ENCODE measurements at places on chromosomes 16 and 17.

DNA sequence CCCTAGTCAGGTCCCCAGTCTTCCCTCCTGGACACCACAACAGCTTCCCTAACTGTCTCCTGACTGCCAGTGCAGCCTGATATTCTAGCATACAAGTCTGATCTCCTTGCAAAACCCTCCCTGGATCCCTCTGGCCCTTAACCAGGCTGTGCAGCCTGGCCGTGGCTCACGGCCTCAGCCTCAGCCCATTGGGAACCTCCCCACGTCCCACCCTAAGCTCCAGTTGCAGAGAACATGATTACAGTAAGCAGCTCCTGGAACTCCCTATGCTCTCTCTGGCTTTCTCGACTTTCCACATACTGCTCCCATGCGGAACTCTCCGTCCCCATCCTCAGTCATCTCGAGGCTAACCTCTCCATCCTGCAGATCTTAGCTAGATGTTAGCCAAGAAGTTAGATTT lies 13.0 kb downstream of the ALOX12B start:
- DNase-seq = no peak

- DNase-seq = no peak
Observed at GRCh38 chr16:23826528-23827045, 9.2 kb upstream of the PRKCB start.

DNA sequence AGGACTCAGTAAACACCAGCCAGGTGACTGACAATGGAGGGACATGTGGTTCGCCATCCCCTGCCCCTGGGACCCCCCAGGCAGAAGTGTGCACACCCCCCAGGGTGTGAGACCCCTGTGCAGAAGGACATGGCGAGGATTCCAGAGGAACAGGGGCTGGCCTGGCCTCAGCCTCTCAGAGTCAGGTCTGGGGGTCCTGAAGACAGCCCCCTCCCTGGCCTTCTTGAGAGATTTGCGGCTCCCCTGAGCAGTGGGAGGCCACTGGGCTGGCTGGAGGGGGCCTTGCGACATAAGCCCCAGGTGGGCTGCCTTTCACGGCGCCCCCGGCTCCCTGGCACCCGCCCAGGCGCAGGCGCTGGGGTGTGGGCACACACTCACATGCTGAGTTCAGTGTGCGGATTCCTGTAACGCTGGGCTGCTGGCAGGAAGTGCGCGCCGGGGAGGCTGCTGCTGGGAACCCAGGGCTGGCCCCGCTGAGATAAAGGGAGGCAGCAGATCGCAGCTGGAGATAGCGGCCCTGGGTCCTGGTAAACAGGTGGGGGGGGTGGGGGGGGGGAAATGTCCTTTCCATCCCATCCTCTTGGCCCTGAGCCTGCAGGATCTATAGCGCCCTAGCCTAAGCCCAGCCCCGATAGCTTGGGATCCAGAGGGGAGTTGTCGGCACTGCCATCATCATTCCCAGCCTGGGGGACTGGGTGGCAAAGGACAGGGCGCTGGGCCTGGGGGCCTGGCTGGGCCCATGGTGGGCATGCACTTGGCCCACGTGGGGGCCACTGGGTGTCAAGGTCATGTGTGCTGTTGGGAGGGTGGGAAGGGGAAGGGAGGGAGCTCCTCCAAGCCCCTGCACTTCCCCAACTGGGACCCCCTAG lies 27.1 kb downstream of the TMEM235 start:
- DNase-seq = no peak

- DNase-seq = no peak
Observed at GRCh38 chr16:2056681-2057407, 9.1 kb downstream of the TSC2 start.

DNA sequence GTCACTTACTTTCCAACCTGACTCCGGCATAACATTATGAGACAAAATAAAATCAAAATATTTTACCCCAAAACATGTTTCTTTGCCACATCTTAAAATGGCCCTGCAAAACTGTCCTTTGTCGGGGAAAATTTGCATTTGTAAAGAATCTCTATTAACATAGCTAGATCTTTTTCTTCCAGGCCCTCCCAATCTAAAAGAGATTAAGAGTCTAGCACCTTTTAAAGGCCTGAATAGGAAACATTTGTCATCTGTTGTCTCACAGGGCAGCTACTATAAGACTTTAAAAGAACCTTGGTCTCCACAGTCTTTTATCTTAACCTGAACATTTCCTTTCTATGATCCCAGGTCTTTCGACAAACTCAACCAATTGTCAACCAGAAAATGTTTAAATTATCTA lies 18.1 kb upstream of the DHRS7B start:
- no peak for DNase-seq

DNA sequence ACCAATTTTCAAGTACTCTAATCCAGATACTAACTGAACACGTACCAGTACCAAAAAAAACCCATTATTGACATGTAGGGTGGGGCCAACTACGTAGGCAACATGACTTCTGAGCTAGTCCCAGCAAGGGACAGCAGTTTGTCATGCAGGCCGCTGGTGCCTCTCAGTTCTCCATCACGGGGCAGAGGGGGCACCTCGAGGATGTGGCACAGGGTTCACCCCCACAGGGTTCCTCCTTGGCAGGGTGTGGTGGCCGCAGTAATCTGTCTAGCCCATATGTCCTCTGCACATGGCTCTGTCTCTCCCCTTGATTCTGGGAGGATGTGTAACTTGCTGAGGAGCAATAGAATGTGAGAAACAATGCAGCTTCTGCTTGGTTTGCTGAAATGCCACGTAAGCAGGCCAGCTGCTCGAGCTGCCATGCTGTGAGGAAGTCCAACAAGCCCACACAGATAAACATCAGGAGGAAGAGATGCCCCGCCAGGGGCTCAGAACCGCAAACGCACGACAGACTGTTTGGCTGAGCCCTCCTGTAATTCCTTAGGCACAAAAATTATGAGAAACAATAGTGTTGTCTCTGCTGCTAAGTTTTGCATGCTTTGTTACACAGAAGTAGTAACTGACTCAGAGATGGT lies 62.4 kb downstream of the NT5M start:
- no peak for DNase-seq

- DNase-seq = peak; percentile 75
Observed at GRCh38 chr16:89037261-89038152, 56.1 kb upstream of the ACSF3 start.

DNA sequence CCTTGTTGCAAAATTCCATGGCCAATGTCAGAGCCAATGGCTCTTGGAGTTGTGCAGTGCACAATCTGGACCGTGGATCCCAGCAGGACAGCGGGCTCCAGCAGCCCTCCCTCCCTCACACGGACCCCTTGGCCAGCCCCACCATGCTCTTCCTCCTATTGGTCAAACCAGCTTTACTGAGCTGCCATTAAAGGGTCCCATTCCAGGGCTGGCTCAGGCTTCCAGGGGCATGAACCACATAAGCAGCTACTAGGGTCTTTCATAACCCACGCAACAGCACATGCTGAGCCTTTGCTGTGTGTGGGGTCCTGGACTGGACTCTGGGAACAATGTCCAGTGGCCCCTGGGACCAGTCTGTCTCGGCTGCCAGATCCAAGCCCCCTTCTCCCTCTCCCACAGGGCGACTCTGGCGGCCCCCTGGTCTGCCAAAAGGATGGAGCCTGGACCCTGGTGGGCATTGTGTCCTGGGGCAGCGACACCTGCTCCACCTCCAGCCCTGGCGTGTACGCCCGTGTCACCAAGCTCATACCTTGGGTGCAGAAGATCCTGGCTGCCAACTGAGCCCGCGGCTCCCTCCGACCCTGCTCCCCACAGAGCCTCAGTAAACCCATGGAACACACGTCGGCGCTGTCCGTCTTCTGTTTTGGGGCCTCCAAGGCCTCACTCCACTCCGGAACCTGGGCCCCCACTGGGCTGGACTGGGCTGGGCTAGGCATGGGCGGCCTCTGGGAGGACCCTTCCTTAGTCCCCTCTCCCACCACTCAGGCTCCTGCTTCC lies 5.7 kb downstream of the CTRB1 start:
- no peak for DNase-seq

DNA sequence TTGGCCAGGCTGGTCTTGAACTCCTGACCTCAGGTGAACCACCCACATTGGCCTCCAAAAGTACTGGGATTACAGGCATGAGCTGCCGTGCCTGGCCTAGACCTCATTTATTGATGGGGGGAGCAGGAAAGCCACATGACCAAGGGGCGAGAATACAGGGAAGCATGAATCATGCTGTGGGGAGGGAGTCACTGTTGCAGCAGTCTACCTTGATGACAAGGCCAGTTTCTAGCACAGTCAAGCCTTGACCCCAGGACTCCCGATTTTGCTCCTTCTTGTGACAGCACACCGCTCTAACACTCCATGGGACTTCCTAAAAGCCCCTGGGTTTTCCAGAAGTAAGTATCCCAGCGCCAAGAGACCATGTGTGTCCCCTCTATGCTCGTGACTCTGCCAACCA lies 42.9 kb upstream of the IRF8 start:
- no peak for DNase-seq

- DNase-seq = no peak
Observed at GRCh38 chr17:20961586-20961985, 81.2 kb downstream of the USP22 start.

- DNase-seq = no peak
Observed at GRCh38 chr16:74078511-74079231, 217.9 kb upstream of the PSMD7 start.

DNA sequence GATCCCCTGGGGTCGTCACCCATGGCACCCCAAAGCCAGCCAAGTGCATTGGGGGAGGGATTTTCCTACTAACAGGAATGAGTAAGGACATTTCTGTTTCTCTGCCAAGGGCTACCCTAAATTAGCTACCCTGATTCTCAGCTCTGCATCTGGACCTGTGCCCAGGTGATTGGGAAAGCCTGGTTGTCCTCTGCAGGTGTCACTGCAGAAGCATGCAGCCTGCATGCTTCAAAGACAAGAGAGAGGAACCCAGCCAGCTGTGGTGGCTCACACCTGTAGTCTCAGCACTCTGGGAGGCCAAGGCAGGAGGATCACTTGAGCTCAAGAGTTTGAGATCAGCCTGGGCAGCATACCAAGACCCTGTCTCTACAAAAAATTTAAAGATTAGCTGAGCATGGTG lies 19.6 kb downstream of the BEAN1 start:
- no peak for DNase-seq

- no peak for DNase-seq
Observed at GRCh38 chr17:10600571-10600970, 51.1 kb upstream of the MYH2 start.

DNA sequence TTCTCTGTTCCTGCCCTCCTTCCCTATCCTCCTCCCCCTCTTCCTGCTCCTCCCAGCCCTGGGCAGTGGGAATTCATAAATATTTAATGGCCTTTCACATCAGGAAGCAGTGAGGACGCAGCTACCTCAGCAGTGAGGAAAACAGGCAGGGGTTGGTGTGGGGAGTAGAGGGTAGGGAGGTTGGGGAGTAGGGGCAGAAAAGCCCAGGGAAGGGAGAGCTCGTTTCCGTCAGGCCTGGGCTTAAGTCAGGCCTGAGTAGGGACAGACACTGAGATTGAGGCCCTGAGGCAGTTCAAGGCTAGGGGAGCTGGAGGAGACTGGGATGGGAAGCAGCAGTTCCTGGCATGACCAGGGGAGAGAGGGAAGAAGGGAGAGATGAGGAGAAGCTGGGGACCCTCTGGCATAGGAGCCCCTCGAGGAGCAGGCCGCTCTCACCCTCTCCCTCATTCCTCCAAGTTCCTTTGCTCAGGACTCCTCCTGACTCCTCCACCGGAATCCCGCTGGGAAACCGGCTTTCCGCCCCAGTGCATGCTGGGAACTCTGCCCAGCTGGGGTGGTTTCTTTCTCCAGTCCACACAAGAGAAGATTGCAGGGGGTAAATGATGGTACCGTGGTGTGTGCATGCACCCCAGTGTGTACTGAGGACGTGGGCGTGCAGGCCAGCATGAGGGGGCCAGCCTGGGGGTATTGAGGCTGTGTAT lies 6.2 kb downstream of the SAMD14 start:
- DNase-seq = peak; percentile 60

- DNase-seq = no peak
Observed at GRCh38 chr16:67229906-67230808, 3.2 kb downstream of the TMEM208 start.

DNA sequence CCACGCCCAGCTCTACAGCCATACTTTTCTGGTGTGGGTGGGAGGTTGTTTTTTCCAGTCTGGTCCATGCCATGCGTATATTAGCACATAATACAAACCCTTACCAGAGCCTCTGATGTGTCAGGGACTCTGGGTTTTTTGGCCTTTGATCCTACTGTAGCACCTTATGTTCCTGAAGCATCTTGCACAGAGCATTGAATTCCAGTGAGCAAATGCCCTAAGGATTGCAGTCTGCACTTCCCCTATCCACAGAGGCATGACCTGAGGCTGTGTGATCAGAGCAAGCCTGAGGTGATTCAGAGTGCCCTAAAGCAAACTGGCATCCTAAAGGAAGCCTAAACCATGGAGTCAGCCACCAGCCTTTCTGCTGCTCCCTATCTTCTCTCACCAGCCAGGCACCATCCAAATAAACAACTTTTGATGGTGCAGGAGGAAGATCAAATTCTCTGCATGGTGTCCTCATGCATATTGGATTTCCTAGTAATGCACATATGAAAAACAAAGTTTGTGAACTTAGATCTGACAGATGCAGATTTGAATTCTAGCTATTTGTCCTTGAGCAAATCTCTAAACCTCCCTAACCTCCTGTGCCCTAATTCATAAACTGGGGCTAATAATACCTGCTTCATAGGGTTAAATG lies 41.2 kb upstream of the HAS3 start:
- DNase-seq = no peak

DNA sequence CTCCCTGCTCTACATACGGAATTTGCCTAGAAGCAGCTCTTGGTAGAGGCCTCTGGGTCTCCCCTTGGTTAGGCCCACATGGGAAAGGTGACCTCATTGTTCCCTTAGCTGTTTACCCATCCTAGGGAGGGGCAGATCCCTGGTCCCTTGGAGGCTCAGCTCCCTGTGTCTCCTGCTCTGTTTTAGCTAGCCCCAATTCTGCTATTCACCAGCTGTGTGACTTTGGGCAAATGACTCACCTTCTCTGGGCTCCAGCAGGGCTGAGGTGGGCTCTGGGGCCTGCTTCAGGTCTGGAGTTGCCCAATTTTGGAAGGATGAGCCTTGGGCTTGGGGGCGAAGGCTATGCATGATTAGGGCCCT lies 3.9 kb downstream of the ABCC3 start:
- DNase-seq = no peak

DNA sequence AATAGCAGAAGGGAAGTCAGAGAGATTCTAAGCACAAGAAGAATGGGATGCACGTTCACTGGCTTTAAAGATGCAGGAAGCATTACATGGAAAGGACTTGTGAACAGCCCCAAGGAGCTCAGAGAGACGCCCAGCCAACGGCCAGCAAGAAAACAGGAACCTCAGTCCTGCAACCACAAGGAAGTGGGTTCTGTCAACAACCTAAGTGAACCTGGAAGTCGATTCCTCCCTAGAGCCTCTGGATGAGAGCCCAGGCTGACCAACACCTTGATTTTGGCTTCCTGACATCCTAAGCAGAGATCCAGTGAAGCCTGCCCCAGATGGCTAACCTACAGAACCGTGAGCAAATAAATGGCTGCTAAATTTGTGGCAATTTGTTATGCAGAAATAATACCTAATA lies 24.5 kb downstream of the GPR142 start:
- no peak for DNase-seq
